Activated T-helper 1 cell treated with anti-CD3 and anti-CD28 coated beads, Interleukin-12 subunit alpha, Interleukin-12 subunit beta, Interleukin-2, Interleukin-4 antibody, amounts not matched to agents 30 ng/mL and 10 ng/mL and 1 ng/mL, durations not matched to agents 14 hours and 24 hours and 36 hours (primary cell): ENCODE measurements at places on chromosomes 7 and 10.

GRCh38 chr7:139452958-139453672 is 30.4 kb downstream of the KLRG2 start:
- DNase-seq = no peak

DNA sequence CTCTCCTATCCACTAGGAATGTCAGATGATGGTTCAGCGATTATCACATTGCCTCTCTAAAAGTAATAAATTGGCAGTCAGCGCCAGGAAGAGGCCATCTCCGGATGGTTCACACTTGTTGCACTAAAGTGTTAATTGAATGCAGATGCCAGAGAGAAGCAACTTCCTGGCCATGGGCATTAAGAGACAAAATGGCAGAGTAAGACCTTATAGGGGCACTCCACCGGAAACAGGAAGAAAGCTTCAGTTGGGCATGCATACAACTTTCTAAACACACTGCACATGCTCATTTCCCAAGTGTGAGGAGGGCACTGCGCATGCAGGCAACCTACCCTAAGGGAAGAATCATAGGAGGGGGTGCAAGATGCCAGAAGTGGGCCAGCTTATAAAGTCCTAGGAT is 71.7 kb upstream of the AUTS2 start:
- DNase-seq = no peak

DNA sequence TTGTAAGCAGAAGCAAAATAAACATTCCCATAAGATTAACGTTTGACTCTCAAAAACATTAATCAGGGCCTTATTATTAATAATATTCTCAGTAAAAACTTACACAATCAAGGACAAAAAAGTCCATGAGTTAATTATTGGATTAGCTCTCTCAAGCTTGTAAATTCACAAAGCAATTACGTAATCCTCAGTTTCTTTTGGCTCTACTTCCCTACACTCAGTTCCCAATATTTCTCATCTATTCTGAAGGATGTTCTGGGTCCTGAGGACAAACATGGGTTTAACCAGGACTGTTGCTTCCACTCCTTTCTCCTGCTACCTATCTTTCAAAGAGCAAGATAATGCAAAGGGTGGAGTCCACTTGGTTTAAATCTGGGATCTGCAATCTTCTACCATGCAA is 15.1 kb downstream of the FBXL13 start:
- no peak for DNase-seq

GRCh38 chr7:36109013-36109627 is 43.9 kb upstream of the EEPD1 start:
- DNase-seq = no peak

DNA sequence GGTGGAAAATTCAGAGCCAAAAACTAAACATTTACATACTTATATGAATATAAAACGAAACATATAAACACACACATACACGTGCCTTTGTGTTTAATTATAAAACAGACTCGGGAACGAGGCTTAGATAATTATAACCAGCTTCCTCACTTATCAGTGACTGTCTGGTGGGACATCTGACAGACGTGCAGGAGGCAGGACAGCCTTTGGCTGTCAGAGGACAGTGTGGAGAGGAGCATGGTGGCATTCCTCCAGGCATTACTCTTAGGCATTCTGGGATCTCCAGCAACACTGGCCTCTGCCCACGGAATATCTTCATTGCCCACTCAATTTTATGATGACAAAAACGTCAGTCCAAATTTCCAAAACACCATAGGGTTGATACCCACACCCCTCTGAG is 262.2 kb upstream of the NFE2L3 start:
- DNase-seq = no peak

DNA sequence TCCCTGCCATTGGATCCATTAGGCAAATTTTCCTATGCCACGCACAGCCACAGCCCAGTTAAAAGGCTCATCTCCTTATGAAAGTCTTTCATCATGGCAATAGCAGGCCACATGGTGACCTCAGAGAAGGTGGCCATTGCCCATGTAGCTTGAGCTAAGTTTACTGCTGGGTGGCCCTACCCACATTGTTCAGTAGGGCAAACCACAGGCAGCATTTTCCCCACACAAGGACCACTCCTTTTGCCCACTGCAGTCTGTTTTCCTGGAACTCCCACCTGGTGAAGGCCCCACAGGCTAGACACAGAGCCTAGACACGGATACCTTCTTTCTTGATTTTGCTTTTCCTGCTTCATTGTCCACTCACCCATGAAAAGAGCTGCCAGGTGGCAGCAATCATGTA is 101.5 kb upstream of the NPVF start:
- no peak for DNase-seq

DNA sequence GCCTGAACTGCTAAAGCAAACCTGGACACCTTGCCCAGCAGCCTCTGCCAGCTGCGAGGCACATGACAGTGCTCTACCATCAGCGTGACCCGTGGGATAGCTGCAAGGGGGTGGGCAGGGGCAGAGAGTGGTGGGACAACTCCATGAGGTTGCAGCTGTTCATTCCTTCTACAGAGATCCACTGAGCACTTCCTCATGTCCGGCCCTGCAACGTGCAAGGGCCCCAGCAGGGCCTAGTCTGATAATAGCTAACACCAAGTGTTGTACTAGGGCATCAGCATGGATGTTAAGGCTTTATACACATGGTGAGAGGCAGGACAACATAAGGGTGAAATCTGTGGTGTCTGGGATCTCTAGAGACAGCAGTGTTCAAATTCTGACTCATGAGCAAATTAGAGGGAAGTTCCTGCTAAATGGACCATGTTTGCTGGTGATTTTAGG is 14.3 kb downstream of the NOD1 start:
- no peak for DNase-seq

DNA sequence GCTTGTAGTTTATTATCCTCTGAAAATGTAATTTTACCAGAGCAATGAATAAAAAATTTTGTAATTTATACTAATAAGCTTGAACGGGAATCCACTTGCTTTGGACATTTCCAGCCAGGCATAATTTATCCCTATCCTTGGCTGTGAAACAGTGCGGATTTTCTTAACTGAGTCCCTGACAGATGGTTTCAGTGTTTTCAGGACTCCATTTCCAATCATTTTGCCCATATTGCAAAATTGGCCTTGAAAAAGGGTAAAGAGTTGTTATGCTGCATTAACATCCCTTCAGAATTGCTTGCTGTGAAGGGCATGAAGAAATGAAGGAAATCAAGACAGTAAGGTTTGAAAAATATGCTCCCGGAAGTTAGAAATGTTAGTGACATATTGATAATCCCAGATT is 57.7 kb downstream of the NXPH1 start:
- DNase-seq = no peak

DNA sequence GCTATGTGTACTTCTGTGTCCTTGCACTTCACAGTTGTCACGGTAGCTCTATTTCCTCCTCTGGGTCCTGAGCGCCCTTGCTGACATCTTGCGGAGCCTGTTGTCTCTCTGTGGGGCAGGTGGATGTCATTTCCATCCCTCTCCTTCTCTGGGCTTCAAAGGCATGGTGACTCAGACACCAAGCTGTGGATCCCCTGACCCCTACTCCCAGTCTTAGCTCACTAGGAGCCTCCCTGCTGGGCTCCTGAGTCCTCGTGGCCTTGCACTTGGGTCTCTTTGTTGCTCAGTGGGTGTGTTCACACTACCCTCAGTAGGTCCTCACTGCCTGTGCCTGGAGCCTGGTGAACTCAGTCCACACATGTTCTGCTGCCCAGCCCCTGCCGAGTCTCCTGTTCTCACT is 100.3 kb upstream of the PAX2 start:
- DNase-seq = no peak

DNA sequence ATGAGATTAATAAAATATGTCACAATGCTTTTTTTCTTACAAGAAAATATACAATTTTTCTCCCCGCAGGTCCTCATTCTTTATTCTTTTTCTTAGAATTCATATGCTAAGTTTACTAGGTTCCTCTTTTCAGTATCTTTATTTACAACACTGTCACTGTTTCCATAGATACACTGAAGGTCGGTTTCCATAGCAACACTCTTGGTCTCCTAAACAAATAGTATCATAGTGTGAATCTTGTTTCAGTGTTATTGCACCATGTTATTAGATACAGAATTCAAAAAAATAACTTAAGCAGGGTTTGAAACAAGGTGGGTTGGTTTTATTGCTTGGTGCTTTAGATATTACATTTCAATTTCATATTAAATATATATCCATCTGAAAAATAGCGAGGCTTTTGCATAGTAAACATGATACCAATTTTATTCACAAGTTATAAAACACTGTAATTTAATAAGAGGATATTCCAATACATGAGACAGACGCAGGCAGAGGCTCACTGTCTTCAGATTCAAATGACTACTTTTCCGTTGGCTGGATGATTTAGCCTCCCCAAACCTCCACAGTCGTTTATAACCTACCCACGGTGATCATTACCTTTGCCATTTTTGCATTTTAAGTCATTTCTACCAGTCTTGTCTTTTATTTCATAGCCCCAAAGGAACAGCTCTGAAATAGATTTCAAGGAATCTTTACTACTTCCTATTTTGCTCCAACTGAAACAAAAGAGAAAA is 88.9 kb upstream of the KLF6 start:
- no peak for DNase-seq

DNA sequence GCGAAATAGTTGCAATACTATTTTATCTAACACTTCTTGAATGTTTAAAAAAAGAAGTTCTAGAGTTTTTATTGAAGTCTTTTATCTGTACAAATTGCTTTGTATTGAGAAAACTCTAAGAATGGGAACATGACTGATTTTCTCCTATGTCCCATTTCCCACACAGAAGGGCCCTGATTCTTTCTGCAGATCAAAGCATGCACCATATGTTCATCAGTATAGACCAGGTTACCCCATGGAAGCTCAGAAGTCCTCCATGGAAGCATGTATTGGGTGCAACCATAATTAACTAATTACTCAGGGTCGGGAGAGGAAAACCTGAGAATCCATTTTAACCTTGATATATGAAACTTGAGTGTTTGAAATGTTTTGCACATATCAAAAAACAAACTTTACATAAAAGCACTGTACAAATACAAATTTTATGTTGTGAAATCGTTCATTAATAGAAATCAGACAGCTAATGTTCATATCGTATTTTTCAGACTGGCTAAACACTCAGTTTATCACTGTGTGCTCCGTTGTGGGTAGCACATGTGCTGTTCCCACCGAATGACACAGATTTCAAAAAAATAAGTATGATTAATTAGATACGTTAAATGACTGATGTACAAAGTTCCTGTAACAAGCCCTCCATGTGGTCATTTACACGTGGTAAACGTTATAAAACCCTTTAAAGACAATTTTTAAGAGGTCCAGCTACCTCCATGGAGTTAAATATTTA is 71.5 kb downstream of the PTF1A start:
- no peak for DNase-seq

DNA sequence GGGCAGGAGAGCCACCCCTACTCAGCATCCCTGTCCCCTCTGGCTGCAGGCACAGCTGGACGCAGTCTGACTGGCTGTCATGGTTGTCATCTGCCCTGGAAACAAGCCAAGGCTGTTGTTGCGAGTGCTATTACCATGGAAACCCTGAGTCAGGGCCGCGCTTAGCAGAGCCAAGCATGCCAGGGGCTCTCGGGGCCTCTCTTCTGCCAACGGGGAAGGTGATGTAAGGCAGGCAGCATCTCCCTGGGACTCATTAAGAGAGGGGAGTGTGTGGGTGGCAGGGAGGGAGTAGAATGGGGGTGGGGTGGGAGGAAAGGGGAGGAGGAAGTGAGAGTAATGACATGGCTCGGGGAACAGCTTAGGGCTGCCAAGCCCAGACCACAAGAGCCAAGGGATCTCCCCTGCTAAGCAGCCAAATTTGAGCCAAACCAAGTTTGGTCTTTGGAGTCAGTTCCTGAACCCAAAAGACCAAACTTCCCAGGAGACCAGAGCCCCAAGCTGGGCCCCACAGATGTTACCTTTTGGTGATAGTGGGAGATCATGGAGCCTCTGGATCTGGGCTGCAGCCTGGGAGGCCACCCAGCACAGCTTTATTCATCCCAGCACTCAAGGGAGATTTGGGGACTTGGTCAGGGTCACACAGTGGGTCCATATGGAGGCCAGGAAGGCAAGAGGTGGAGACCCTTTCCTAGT is 67.6 kb downstream of the TMEM130 start:
- DNase-seq = no peak

DNA sequence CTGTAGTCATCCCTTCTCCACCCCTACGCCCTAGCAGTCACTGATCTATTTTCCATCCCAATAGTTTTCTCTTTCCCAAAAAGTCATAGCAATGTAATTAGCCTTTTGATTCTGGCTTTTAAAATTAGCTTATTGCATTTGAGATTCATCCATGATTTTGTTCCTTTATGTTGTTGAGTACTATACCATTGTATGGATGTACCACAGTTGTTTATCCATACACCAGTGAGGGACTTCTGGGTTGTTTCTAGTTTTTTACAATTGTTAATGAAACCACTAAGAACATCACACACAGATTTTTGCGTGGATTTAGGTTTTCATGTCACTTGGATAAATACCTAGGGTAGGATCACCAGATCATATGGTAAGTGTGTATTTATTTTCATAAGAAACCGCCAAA is 16.1 kb downstream of the FHIP2A start:
- DNase-seq = no peak

GRCh38 chr10:77600640-77601039 is 37.0 kb downstream of the KCNMA1 start:
- DNase-seq = no peak

- no peak for DNase-seq
Observed at GRCh38 chr10:34091635-34092195, 723.4 kb downstream of the PARD3 start.

GRCh38 chr7:20542594-20542993 is 72.9 kb upstream of the ABCB5 start:
- no peak for DNase-seq

GRCh38 chr7:12596225-12596790 is 25.8 kb downstream of the SCIN start:
- DNase-seq = no peak

- no peak for DNase-seq
Observed at GRCh38 chr7:38903057-38903456, 5.9 kb downstream of the VPS41 start.

DNA sequence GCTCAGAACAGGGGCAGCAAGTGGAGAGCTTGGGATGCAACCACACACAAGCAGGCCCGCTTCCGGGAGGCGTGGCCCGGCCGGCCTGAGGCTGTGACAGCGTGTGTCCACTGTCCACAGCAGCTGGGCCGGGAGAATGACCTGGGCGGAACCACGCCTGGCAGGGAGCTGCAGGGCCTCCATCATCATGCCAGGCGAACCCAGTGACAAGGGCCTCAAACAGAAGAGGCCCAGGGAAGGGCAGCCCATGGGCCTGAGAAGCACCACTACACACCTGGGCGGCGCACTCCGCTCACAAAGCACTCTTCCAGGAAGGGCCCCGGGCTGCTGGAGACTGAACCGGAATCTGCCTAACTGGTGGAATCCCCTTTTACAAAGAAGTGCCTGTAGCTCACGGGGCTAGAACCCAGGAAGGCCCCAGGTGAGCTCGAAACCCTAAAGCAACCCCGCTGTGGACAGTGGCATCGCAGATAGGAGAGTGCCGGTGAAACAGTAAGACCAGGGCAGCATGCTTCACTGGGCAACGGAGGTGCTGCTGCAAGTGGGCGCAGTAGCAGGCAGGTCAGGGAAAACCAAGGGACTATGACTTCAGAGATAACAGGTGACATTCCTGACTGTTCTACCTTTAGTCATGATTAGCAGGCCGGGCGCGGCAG is 66.0 kb downstream of the MAD1L1 start:
- no peak for DNase-seq

- no peak for DNase-seq
Observed at GRCh38 chr7:4965295-4966022, 6.5 kb upstream of the MMD2 start.
